ENCODE measurements at places on chromosomes 5 and 9.

GRCh38 chr5:131628990-131629389, 6.0 kb downstream of the RAPGEF6 start:
- DNase-seq: no peak

GRCh38 chr5:58016877-58017276, 443.0 kb downstream of the PLK2 start:
- no peak for DNase-seq

DNA sequence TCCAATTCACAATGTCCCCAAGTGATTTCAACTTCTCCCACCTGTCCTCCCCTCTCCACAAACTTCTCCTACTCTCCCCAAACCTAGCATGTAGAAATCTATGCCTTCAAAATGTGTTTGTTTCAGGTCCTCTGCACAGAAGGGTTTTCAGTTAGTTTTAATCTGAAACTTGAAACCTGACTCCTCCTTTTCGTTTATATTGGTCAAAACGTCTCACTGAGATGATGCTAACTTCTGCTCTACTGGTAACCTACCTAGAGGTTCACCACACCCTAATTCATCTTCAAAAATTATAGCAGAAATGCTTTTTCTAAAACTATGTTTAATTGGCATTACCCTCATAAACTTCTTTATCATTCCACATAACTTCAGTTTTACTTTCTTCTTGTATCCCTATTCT, 401.8 kb upstream of the ADAMTS16 start:
- DNase-seq: no peak

DNA sequence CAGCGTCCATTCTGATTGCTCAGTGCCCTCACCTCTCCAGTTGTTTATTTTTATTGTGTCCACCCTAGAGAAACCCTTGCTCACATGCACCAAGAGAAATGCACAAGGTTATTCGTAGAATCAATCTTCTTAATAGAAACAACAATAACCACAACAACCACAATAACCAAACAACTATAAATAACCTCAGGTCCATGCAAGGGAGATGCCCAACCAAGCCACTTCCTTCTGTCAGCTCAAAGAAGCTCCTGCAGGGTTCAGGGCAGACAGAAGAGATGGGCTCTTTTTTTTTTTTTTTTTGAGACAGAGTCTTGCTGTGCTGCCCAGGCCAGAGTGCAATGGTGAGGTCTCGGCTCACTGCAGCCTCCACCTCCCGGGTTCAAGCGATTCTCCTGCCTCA, 14.9 kb upstream of the TCOF1 start:
- DNase-seq: no peak

DNA sequence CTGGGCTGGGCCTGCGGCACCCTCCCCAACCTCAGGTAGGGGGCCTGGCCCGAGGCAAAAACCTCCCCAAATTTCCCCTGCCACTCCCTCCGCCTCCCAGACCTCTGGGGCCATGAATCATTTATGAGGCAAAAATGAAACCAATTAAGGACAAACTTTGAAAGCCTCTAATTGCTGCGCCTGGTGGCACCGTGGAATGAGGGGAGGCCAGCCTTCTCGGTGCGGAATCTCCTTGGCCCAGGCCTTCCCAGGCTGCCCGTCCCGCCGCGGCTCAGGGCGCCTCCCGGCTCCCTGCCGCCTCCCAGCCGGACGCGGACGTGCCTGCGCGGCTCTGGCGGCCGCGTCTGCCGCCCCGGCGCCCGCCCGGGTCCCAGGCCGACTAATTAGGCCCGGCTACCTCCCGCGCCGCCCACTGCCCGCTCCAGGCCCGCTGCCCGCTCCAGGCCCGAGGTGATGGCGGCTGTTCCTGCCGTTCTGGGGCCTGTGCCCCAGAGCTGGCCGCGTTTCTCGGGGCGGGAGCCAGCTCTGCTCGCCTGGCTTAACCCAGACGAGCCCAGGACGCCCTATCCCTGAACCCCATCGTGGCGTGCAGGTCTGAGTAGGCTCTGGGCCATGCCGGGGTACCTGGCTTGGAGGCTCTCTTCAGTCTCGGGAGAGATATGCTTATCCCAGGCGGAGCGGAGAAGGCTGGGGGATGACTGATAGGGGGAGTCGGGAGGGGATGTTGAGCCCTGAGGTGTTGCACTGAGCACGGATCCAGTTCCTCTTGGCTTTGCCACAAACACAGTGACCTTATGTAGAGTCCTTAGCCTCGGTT, 20.1 kb downstream of the CXXC5 start:
- peak; percentile 57 for DNase-seq

DNA sequence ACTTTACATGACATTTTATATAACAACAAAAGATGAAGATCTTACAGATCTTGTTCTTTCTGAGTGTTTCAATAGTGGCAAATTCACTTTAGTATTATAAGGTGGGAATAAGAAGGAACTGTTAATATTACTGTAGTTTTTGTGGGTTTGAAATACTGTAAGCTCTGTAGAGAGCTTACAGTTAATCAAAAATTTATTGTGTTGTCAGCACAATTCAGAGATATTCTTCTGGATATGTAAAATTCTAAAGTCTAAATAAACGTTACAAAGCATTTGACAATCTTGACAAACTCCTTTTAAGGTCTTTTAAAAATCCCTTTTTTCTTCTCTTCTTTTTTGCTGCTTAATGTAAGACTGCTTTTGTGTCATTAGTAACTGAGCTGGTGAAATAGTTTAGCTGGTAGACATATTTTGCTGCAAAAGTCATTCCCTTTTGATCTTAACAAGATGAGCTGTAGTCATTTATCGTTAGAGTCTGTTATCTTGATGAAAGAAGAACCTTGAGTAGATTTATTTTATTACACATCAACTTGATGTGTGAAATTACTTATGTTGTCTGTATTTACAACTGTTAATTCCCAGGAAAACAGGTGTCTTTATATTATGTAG, 186.0 kb downstream of the WDR70 start:
- no peak for DNase-seq

DNA sequence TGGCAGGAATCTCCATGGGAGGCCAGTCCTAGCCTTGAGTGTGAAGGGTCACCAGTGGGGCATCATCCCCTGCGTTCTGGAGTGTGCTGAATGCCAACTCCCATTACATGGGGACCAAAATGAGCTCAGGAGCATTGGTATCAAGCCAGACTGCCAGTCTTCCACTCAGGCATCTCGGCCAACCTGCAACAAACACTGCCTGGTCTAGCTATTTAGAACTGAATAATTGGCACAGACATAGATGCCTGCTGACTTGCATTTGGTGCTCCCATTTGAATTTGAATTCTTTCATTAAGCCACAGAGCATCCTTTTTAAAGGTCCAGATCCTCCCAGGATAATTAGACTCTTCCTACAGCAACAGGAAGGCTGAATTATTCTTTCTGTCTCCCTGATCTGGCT, 116.6 kb upstream of the ABCA1 start:
- DNase-seq: no peak

DNA sequence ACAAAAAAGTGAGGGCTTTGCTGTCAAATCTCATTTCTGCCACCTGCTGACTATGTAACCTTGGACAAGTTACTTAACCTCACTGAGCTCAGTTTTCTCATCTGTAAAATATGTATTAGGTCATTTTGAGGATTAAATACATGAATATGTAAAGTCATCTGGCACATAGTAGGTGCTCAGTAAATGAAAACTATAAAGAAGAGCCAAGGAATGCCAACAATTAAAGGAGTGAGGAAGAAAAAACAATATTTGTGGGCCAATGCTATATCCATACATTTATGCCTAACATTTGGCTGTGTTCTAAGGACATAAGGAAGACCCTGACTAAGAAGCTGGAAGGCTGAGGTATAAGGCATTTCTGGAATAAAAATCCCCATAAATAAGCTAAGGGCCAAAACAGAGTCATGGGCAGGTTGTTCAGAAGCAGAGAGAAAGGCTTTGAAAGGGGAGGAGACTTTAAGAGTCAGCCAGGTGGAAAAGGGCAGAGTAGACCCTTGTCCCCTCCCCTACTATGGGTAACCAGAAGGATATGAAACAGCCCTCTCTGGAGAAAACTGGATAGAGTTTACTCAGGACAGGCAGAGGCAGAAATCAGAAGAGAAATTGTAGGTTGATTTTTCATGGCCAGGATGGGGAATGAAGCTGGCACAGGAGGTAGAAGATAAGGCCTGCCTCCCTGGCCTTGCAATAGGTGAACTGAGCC, 47.6 kb upstream of the SIL1 start:
- no peak for DNase-seq

DNA sequence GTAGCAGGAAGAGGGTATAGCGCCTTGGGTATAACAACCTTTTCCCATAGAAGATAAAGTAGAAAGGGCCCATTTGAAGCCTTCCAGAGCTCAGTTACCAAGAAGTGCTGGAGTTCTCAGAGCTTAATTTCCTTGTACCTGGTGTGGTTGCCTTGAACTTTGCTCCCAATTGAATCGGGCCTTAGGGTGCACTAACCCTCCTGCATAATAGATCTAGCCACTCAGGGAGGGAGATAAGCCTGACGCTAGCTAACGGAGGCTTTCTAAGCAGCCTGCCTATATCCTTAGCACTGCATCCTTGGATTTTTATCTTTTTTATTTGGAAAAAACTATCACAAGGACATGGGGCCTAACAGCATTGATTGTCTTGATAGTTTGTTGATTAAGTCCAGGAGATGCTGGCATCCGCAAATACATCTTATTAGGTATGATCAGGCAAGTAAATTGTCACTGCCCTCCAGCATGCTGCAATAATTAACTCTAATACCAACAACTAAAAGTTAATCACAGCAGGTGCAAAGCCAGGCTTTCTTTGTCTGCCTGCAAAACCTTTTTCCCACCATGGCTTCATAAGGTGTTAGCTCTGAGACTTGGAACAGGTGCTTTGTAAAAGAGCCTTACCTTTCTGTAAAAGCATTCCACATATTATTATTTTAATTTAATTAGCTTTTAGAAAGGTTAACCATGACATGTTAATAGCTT, 199.4 kb downstream of the SREK1 start:
- DNase-seq: no peak

DNA sequence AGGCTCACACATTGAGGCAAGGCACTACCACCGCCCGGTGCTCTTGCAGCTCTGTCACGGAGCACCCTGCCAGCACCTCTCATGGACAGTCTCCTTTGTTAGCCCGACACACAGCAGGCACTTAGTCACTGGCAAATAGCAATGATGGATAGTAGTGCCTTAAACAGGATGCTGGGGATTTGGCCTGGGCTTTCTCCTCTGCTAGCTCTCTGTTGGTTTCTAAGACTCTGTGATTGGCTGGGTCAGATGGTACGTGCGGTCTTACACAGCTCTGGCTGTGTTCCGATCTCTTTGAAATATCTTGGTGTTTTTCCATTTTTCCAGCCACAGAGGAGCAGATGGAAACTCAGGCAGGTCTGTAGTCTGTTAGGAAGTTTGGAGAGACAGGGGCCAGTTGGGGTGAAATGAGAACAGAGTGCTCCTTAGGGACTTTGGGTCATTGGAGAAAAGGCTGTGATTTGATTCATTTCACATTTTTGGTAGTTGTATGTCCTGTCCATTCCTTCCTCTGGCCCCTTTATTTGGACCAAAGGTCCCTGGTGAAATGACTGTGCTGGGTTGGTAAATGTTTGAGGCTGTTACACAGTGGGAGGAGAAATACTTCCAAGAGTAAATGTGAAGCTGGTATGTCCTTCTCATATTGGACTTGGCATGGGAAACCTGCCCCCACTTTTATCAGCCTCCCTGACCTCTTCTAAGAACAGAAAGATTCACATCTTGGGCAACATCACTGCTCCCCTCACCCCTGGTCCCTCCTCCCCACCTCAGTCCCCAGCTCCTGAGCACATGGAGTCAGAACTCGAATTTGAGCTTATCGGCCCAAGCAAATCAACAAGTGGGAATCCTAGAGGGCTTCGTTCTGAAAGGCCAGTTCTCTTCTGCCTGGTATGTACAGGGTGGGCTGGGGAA, 3.4 kb downstream of the SMIM3 start:
- no peak for DNase-seq

DNA sequence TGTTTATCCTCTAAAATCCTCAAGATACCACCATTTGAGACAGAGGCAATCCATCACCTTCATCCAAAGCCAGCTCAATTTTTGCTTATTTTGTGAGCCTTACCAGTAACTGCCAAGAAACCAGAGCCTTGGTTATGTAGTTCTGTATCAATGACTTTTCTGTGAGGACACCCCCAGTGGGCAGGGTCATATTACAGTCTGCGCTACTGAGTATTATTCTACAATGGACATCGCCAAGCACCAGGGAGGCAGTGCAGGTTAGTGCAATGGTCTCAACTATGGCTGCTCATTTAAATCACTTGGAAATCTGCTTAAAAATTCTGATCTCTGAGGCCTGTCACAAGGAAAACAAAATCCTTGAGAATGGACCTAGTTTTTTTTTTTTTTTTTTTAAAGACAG, 90.5 kb upstream of the NIPAL4 start:
- no peak for DNase-seq

Measured in HEK293T (cell line).